ENCODE measurements at places on chromosomes 2 and 18.

DNA sequence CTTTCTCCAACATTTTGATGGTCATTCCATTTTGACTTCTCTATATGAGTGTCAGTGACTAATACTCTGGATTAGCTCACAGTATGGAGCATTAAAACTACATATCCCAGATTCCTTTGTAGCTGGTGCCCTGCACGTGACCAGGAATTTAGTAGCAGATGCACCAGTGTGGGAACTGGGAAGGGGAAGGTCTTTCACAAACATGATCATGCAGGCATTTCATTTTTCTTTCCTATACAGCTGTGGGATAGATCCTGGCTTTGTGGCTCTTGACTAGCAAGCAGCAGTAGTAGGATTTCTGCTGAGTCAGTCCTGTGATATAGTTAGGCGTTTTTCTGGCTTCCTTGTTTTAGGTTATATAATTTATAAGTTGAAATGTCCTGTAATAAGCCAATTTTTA is 971.0 kb upstream of the CDH2 start:
- DNase-seq = no peak

- no peak for DNase-seq
Observed at GRCh38 chr2:7913974-7914373, 767.9 kb upstream of the ID2 start.

- DNase-seq = no peak
Observed at GRCh38 chr2:28956415-28956826, 24.7 kb upstream of the TOGARAM2 start.

GRCh38 chr2:163646687-163647086 is 89.1 kb downstream of the FIGN start:
- DNase-seq = no peak

DNA sequence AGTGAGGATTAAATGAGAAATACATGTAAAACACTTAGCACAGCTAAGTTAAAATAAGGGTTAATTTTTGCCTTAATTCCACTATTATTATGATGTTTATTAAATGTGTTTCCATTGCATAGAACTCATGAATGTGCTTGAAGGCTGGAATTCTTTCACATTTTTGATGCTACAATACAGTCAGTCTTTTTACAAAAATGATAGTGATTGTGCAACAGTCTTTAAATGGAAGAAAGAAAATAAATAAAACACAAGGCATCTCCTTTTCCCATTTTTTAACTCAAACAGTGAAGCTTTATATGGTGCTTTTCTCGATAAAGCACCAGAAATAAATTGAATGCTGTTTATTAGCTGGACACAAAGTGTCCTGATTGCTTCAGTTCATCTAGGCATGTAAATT is 123.9 kb downstream of the MAP2 start:
- DNase-seq = no peak

DNA sequence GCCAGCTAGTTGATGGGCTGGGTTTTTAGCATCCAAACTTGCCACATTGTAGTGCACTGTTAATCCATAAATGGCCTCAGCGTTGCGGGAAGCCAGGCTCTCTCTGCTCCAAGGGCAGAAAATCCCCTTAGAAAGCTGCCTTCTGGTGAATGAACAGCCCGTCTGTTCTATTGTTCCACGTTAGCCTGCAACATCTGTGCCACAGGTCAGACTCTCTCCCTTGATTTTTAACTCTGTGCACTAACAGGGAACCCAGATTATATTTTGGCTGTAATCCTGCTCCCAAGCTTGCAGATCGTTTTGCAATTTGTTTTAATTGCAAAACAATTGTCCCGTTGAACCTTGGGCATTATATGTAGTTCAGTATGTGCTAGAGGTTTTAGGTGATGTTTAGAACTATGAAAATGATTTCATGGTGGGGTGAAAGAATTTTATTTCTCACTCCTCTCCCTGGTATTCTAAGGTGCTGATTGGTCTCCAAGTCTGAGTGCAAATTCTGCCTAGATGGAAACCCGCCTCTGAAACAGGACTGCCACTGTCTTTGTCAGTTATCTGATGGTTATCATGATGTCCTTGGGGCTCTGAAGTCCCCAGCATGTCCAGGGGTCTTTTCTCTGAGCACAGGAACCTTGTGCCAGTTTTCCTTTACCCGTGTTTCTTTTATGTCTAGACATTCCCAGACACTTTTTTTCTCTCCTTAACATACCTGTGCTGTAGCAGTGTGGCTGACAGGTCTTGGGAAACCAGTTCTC is 106.6 kb downstream of the MAP4K4 start:
- no peak for DNase-seq

GRCh38 chr18:48835745-48836170 is 115.0 kb downstream of the SMAD7 start:
- no peak for DNase-seq

- no peak for DNase-seq
Observed at GRCh38 chr2:5164776-5165525, 527.2 kb upstream of the SOX11 start.

DNA sequence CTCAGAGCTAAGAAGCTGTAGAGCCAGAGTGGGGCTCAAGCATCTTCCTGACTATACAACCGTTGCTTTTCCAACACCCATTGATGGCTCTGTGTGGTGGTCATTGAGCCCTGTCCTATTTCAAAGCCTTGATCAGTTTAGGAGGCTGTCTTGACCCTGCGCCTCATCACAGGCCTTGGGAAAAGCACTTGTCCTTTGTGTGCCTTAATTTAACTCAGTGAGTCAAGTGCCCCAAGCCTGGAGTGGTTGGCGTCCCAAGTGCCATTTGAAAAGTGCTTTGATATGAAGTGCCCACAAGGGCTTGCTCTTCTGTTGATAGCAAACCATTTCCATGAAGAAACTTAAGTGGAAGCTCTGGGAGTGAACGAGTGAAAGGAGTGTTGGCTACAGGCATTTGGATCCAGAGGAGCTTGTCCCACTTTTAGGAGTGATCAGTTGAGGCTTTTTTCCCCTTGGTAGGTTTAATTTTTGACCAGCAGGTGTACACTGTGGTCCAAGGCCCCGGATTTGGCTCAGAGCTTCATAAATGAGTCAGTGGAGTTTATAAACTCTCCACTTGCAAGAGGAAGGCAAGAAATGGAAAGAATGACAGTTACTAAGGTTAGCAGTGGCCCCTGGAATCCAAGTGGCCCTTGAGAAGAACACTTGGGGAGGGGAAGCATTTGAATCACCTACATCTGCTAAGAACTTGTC is 50.3 kb downstream of the ACTR2 start:
- DNase-seq = no peak

DNA sequence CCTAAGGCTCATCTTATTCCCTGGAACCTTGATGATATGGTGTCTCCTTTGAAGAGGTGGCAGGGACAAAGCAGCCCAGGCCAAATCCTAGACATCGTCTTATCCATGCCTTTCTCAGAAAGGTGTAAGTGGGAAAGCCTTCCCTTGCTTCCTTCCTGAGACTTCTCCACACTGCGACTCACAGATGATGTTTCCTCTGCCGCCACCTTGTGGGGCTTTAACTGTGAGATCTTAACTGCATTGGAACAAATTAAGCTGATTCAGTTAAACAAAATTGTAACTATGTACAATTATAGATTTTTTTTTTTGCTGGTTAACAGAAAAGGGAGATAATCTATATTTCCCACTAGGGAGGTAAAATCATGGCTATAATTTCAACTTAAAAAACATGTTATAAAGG is 10.0 kb upstream of the GCA start:
- DNase-seq = no peak

Measured in stimulated activated CD4-positive, alpha-beta T cell treated with anti-CD3 and anti-CD28 coated beads, Interleukin-1b, Interleukin-23, amount 100 ng/mL, for 1 hour (primary cell).